ENCODE measurements at places on chromosomes 7 and 10. TPM values are rescaled to one million over a fixed set of nuclear protein-coding genes. Genes with fewer than 3 reads are reported as not detected.

CPXM2 gene
- total RNA-seq: not detected

DNA sequence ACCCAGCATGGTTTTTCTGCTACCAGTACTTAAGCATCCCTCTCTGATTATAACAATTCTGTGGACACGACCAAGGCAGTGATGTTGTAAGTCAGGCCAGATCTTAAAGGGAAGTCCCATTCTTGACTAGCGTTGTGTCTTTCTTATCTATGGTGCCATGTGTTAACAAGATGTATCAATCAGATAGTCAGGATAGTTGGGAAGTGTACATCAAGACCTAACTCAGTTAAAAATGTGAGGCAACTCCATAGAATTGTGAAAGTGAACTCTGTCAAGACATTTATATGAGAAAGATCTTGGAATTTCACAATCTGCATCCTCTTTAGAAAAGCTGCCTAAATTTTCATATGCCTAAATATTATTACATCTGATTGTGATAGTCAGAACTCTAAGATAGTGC, 341.7 kb upstream of the SEMA3D start:
- DNase-seq: no peak

GPR158 gene
- 7.3 TPM for total RNA-seq

DNA sequence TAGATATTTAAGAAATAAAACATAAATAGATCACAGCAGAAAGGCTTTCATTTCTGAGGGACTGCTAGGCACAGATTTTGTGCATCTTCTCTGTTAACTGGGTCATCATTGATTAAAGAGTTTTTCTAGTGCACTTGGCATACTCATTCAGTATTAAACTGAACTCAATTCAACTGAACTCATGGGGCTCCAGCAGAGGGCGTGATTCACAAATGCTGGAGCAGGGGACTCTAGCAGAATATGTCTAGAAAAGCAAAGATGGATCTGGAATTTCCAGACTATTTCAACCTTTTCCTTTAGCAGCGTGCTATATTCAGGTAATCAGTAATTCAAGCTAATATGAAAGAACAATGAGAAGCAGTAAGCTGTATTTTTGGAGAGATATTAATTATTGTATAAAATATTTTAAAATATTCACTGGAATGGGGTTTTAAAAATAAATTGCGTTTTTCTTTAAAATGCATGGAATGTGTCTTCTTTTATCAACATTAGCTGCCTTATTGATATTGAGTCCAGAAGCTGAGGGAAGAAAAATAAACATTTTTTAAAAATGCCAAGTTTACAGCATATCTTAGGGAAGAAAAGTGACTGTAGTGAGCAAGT, 296.8 kb upstream of the CACNA2D1 start:
- peak; percentile 60 for DNase-seq

TFR2 gene
- total RNA-seq: not detected

Measured in A172 (cell line).